ENCODE measurements at places on chromosomes 2 and 18.

DNA sequence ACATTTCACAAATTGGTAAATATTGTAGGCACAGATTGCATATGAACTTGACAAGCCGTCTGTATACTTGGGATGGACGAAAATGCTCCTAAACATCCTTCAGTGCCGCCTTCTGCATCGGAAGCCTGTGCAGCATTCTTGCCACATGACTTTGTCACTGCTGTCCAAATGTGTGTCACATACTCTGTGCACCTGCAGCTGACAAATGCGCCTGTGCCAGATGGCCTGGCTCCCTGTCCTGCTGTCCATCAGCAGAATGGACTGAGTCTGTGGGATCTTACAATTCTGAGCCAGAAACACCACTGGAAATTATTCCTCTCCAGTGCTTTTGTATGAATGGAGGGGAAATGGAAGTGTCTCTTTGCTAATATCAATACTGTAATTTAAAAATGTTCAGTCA, 89.9 kb downstream of the DCDC2C start:
- DNase-seq = no peak

DNA sequence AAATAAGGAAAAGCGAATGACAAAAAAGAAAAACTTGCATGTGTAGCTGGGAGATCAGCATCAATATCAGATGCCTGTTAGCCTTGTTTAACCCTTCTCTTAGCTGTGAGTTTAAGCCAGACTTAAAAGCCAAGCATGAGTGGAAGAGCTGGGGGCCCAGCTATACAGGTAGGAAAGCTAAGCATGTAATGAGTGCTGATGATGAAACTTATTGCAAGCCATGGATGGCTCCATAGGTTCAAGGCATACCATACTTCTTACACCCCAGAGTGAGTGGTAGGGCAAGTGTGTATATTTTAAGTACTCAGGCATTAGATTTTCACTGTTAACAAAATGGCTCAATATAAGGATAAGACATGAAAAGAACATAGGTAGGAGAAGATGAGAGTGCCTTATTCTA, 28.0 kb downstream of the RBBP8 start:
- DNase-seq = no peak

GRCh38 chr2:237453671-237454070, 33.4 kb upstream of the MLPH start:
- DNase-seq = no peak

DNA sequence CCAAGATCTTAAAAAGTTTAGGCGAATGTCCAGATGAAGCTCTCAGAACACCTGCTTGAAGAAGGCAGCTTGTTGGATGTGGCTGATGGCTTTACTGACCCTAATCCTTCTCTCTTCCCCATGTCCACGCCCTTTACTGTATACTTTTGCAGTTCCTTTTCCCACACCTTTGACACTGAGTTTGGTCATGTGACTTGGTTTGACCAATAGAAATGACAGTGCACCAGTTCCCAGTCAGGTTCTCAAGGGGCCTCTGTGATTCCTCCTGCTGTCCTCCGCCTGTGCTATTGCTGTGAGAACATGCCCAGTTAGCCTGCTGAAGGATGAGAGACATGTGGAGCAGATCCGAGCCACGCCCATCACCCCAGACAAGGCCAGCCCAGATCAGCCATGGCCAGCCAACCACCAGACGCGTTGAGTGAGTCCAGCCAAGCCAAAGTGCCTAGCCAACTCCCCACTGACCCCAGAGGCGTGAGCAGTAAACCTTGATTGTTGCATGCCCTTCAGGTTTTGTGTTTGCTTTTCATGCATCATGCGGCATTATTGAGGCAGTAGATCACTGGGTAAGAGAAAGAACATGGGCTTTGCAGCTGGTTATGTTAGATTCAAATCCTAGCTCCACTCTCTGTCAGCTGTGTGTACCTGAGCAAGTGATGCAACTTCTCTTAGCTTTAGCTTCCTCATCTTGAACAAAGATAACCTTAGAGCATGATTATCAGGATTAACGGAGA, 258.0 kb upstream of the SIX2 start:
- no peak for DNase-seq

Data from mesothelial cell of epicardium (in vitro differentiated cells).